ENCODE measurements at places on chromosomes 3 and 15.
A peak's percentile ranks its signal among the peaks of the same experiment; 100 is the strongest.

DNA sequence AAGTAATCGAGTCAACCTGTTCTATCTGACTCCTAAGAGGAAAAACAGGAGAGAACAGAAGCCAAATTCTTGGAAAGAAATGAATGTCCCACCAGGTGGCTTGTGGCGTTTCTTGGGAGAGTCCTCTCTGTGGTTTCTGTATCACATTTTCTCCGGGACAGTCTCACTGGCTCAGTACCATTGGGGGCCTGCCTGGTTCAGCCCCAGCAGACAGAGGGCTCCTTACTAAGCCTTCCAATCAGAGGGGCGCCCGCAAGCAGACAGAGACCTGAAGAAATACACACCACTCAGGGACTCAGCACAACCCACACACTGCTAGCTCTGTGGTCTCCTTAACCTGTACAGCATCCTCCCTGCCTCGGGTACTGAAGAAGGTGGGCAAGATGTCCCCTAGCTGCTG, 302.1 kb downstream of the TLE3 start:
- H3K4me3 ChIP-seq: no peak overlapping the region
- peak overlapping the region; percentile 89 for H3K27ac ChIP-seq

- H3K36me3 ChIP-seq: no peaks in the 10 kb centered on the region
- no peak overlapping the region for H3K4me3 ChIP-seq
- no peak for DNase-seq
- H3K27me3 ChIP-seq: no peaks in the 10 kb centered on the region
These were observed 29.8 kb downstream of the DNAJC19 start for GRCh38 chr3:180959691-180960090.

GRCh38 chr15:36221992-36222391, 357.4 kb upstream of the CDIN1 start:
- DNase-seq: no peak
- H3K27ac ChIP-seq: no peak overlapping the region
- H3K4me3 ChIP-seq: no peak overlapping the region
- no peaks in the 10 kb centered on the region for H3K36me3 ChIP-seq

GRCh38 chr3:131775650-131776049, 259.2 kb downstream of the CPNE4 start:
- H3K27me3 ChIP-seq: no peaks in the 10 kb centered on the region
- H3K36me3 ChIP-seq: no peaks in the 10 kb centered on the region
- no peak for DNase-seq
- H3K27ac ChIP-seq: no peak overlapping the region

- no peaks in the 10 kb centered on the region for H3K27me3 ChIP-seq
- no peak for DNase-seq
These were observed 41.8 kb upstream of the RHO start for GRCh38 chr3:129486664-129487035.

GRCh38 chr3:172516318-172517214, 6.7 kb downstream of the TNFSF10 start:
- peak overlapping the region; percentile 34 for H3K27ac ChIP-seq
- H3K27me3 ChIP-seq: no peaks in the 10 kb centered on the region
- H3K36me3 ChIP-seq: peaks cover 29% of the 10 kb centered on the region
- DNase-seq: peak; percentile 28
- H3K4me3 ChIP-seq: no peak overlapping the region

DNA sequence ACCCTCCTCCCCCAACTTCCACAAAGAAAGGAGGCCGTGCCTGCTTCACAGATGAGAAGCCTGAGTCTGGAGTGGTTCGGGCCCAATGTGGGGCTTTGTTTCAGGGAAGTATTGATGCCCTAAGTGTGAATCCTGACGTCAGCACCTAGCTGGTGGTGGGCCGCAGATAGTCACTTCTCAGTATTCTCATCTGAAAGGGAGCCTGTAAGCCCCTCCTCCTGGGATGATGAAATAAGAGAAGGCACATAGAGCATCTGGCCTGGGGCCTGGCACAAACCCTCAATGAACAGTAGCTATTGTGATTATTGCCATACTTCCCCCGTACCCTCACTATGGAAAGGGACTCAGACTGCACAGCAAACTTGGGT, 24.8 kb downstream of the LINGO1 start:
- H3K4me3 ChIP-seq: no peak overlapping the region
- peak overlapping the region; percentile 33 for H3K27ac ChIP-seq
- no peaks in the 10 kb centered on the region for H3K36me3 ChIP-seq
- no peak for DNase-seq
- peaks cover 6% of the 10 kb centered on the region for H3K27me3 ChIP-seq
- H3K4me1 ChIP-seq: peaks cover 37% of the 10 kb centered on the region
